ENCODE measurements at places on chromosomes 7 and 10.

GRCh38 chr7:30921540-30922401 is 10.1 kb downstream of the AQP1 start:
- DNase-seq: no peak

GRCh38 chr7:135970682-135971365 is 6.3 kb downstream of the MTPN start:
- no peak for DNase-seq

- no peak for DNase-seq
Measured at GRCh38 chr10:99926925-99927720, 82.6 kb downstream of the DNMBP start.

- DNase-seq: peak; percentile 91
Measured at GRCh38 chr10:93496322-93497041, at the start of gene CEP55. Gene CEP55 (plus strand): TSS chr10:93496612. CDS start chr10:93500052, 3,440 bp downstream.

DNA sequence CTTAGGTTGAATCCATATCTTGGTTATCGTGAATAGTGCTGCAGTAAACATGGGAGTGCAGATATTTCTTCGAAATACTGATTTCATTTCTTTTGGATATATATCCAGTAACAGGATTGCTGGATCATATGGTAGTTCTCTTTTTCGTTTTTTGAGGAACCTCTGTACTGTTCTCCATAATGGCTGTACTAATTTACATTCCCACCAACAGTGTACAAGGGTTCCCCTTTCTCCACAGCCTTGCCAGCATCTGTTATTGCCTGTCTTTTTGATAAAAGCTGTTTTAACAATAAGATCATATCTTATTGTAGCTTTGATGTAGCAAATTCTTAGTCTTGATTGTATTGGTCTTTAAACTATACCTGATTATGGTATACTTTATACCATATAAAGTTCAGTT is 45.3 kb downstream of the ZNRF2 start:
- DNase-seq: no peak

GRCh38 chr7:91228927-91229558 is 35.2 kb upstream of the FZD1 start:
- DNase-seq: no peak

GRCh38 chr7:66315192-66315591 is 110.1 kb downstream of the TPST1 start:
- DNase-seq: no peak

DNA sequence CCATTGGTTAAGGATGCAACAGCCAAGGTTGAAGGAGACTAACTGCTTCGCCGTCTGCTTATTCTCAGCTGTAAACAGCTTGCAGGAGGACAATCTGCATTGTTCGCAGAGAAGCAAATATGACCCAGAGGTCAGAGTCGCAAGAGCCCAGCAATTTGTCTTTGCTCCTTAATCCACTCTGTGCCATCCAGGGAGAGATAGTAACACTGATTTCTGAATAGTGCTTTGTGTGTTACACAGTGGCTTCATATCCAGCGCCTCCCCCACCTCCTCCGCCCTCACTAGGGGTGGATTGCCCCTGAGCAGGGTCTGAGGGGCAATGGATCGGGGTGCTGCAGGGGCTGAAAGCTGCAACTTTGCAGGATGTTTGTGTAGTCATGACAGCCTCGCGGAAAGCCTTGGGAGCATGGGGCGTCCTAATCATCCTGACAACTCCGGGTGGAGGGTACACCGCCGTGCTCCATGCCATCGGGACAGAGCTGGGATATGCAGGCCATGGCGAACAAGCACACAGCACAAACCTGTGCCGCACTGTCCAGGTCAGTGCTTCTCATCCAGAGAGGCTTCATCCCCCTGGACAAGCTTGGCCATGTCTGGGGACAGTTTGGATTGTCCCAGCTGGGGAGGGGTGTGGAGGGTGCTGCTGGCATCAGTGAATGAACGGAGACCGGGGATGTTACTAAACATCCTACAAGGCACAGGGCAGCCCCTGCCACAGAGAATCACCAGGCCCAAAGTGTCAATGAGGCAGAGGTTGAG is 103.1 kb upstream of the INSIG1 start:
- no peak for DNase-seq

DNA sequence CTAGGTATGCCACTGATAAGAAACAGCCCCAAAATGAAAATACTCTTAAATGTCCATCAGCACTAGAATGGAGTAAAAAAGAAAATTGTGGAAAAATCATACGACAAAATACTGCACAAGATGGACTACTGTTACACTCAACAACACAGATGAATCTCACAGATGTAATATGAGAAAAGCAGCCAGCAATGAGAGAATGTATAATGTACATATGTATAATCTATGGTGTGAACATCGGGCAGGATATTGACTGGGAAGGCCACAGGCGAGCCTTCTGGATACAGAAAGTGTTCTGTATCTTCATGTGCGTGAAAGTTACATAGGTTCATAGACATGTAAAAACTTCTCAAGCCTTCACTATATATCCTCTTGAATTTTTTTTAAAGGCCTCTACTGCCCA is 212.6 kb downstream of the PARD3 start:
- DNase-seq: no peak

DNA sequence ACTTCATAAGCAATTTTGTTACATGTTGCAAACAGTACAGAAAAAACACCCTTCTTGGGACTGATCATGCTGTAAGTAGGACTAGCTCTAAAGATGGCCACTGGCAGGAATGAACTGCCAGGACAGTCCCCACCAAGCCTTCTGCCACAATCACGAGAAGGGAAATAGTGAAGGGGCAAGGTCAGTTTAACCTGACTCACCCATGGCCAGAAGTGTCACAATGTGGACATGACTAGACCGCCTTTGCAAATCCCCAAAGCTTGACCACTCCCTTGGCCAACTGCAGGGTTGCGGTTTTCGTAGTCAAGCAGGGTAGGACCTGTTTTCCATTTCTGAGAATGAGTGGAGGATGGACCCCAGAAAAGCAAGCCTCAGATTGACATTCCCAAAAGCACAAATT is 19.4 kb upstream of the FRAT2 start:
- DNase-seq: no peak

GRCh38 chr7:157978766-157979165 is 608.9 kb downstream of the PTPRN2 start:
- DNase-seq: no peak

DNA sequence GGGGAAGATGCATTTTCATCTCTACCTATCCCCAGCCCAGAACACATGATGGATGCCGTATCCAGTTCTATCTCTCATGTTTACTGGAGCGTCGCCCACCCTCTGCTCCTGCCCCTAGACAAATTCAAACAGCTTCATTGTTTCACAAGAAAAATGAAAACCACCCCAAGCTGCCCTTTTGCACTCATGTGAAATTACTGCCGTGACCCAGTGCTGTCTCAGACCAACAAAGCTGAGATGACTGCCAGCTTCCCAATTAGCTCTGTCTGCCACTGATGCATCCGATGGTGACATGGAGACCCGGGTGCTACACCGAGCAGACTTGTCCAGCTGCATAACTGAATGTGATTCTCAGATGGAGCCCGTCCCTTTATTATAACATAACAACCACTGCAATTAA is 67.7 kb downstream of the FOXI2 start:
- no peak for DNase-seq

DNA sequence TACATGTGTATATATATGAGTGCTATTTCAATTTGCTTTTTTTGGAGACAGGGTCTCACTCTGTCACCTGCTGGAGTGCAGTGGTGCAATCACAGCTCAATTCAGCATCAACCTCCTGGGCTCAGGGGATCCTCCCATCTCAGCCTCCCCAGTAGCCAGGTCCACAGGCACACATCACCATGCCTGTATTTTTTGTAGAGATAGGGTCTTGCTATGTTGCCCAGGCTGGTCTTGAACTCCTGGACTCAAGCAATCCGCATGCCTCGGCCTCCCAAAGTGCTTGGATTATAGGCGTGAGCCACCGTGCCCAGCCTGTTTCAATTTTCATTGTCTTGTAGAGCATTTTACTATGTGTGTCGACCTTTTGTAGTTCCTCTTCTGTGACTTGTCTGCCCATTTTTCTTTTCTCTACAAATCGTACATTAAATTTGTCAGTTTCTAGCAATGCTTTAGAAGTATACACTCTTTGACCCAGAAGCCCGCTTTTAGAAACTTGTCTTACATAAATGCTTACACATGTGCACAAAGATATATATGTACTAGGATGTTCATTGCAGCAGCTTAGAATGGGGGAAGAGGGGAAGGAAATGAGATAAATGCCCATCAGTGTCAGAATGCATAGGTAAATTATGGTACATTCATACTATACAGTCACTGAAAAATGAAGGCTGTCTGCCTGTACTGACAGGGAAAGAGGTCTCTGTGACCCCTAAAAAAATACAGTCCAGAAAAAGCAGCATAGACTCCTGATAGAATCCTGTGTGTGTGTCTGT is 12.2 kb upstream of the RFC2 start:
- DNase-seq: no peak

GRCh38 chr10:58775960-58776567 is 263.4 kb downstream of the BICC1 start:
- no peak for DNase-seq

- DNase-seq: no peak
Measured at GRCh38 chr7:99669782-99670181, 10.0 kb downstream of the CYP3A5 start.

- no peak for DNase-seq
Measured at GRCh38 chr7:55086413-55087201, 67.8 kb downstream of the EGFR start.

- no peak for DNase-seq
Measured at GRCh38 chr10:85651497-85651882, 715.1 kb downstream of the GRID1 start.

GRCh38 chr10:13769946-13770345 is 183.2 kb downstream of the PRPF18 start:
- no peak for DNase-seq

GRCh38 chr7:73966941-73967831 is 60.8 kb upstream of the ELN start:
- DNase-seq: no peak

GRCh38 chr7:37999673-38000072 is 79.2 kb downstream of the EPDR1 start:
- DNase-seq: no peak

DNA sequence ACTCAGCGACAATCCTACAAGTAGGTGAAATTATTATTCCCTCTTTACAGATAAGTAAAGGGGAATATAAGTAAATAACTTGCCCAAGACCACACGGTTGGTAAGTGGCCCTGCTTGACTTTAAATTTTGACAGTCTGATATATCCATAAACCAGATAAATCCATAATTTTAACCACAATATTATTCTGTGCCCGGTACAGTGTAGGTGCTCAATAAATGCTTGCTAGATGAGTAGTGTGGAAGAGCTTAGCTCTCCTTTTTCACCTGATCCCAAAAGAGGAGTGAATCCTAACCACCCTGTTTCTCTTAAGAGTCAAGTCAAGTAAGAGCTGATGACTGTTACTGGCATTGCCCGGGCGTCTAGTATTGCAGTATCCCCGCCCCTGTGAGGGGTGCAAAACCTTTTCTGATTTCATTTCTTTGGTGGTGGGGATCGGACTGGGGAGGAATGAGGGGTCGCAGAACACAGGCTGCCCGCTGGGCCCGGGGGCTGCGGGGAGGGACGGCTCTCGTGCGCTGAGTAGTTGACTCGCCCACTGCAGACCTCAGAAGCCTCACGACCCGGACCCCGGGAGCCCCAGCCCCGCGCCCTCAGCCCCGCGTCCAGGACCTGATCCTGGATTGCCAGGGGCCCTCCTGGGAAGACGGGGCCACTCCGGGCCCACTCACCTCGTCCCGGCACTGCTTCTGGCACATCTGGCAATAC is 490 bp downstream of the KIN start:
- no peak for DNase-seq

DNA sequence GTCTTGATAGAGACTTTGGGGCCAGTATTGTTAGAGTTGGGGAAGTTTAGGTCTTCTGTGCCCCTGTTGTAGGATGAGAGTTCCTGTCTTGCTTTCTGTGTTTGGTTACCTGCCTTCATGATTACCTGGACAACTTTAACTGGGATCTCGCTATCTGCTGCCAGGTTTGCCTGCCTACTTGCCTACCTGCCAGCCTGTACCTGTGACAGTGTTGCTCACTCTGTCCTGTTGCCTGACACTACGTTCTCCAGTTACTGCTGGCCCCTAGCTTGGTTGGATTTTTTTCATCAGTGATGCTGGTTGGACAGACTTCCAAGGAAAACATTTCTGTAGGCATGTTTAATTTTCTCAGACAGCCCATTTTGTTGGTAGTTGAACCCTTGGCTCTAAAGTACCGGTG is 48.4 kb downstream of the PPP1R9A start:
- no peak for DNase-seq

GRCh38 chr7:4461531-4461930 is 220.6 kb upstream of the FOXK1 start:
- no peak for DNase-seq

- DNase-seq: no peak
Measured at GRCh38 chr7:95472581-95473161, 13.1 kb upstream of the ASB4 start.

DNA sequence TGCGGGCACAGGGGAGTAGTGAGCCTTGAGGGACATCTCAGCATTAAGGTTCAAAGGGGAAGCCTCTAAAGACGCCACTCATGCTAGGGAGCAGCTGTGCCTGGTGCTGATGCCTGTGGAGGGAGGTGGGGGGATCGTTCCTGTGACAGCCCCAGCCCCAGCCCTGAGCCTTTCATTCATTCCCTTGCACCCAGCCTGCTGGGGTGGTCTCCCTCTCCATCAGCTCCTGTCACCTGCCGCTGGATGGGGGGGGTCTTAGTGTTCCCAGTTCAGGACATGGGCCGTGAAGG is 11.6 kb downstream of the ZNF316 start:
- no peak for DNase-seq

DNA sequence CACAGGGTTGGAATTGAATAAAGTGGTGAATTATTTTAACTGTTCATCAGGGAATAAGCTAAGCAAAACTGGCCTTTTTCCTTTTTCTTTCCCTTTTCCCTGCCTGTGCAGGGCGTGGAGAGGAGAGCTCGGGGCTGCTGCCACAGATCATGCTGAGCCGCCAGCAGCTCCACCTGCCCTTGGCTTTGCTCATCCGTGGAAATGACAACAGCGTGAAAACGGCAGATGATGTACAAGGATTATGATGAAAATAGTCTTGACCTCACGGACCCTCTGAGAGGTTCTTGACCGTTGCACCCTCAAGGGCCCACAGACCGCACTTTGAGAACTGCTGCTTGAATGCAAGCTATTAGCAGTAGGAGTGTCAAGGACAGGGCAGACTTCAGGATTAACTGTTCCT is 10.6 kb downstream of the PPP2R2D start:
- DNase-seq: no peak

DNA sequence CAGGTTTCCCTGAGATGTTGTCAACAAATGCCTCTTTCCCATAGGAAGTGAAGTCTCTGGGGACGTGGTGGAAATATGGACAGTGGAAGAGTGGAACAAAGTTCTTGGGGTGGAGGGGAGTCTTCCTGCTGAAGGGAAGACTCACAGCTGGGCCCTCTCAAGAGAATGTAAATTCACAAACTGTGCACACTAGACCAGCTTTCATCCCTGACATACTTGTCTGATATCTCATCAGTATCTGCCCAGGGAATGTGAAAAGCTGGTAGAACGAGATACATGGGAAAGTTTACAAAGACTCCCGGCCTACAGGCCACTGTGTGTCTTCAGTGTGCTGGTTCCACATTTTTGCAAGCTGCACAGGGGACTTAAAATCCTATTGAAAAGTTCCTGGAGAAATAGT is 16.7 kb upstream of the CCDC3 start:
- no peak for DNase-seq

GRCh38 chr7:98157761-98158160 is 51.1 kb downstream of the LMTK2 start:
- DNase-seq: no peak
